ENCODE measurements at places on chromosomes 7 and 10.
A peak's percentile ranks its signal among the peaks of the same experiment; 100 is the strongest.

DNA sequence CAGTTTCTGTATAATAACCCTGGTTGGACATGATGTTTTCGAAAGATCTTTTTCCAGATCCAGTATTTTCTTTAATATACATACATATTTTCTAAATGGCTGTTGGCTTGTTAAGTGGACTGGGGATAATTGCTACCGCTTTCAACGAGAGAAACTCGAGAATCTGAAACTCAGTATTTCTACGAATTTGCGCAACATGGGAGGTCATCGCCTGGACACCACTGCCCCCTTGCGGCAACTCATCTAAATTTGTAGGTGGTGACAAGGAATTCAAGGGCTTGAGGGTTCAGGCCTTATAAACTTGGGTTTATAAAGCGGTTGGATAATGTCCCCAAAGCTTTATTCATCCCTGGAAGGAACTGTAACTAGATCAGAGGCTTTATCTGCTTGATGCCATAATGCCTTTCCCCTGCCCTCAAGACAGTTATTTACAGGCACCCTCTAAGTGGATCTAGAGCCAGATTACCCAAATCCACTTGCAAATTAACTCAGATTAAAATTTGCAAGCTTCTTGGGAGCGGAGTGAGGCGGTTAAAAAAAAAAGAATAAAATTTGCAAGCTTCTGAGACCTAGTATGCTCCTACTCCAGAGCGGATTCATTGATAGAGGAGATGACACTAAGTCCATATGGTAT, 21.3 kb upstream of the KCNK18 start:
- DNase-seq = peak; percentile 72

- no peak for DNase-seq
Observed at GRCh38 chr10:49597426-49598163, 12.5 kb upstream of the SLC18A3 start.

GRCh38 chr10:86294346-86295265, 72.0 kb downstream of the GRID1 start:
- no peak for DNase-seq

DNA sequence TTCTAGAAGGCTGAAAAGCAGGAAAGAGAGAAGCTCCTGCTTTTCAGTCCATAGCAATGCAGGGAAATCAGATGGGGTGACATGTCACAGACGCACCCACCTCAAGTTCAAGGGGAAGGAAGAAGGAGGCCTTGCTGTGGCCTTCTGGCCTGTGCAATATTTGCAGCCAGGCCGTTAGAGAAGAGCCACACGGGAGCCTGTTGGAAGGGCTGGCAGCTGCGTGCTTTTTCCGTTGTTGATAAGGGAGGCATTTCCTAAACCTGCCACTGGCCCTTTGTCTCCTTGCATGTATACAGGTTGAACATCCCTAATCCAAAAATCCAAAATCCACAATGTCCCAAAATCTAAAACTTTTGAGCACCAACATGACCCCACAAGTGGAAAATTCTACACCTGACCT, 492.5 kb upstream of the ZMIZ1 start:
- DNase-seq = no peak

- DNase-seq = no peak
Observed at GRCh38 chr7:91397612-91398011, 133.4 kb downstream of the FZD1 start.

DNA sequence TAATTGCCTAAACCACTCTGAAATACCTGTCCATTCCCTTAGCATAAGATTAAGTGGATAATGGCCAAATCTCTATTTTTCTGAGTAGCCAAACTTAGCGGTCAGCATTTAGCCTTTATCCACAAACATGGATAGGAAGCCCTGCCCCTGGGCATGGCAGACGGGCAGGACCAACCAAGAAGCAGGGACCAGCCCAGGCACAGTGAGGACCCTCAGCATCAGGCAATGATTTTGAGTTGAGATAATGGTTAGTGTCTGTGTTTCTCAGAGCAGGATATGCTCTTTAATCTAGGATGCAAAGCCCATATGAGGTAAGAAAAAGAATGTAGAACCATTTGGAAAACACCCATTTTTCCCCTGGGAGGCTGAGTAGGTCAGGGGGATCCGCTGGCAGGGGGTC, 131.7 kb downstream of the DPP6 start:
- no peak for DNase-seq

DNA sequence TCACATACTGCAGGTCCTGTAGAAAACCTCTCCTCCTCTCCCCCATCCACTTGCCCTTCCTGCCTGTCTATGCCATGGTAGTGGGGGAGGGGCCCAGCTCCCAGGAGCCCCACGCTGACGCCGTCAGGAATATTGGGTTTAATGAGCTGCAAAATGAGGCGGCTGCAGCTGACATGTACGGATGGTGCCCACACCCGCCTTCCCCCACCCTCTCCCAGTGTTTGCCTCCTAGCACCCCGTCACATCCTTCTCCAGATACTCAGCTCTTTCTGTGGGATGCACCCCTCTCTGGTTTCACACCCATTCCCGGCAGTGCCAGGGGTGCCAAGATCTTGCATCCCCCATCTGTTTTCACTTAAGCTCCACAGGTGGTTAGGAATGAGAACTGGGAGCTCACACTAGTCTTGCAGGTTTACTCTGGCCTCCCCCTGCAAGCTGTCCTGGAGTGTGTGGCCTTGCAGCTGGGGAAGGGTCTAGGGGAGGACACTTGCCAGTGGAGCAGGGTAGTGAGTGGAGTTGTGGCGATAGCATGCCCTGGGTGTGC, 26.1 kb downstream of the GBX1 start:
- no peak for DNase-seq

DNA sequence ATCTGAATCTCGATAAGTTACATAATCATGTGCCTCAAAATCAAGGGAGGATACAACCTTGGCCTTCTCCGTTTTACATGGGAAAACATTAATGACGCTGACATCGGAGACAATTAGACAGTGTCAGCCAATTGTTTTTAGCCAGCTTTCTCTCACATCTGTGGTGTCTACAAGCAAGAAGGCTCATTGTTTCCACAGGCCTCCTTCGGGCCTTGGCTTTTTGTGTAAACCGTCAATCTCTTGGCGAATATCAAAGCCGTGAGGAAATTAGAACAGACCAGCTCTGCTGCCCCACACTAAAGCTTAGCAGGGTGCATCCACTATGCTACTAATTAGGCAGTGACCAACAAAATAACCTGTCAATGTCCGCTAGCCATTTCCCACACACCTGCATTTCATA, 43.2 kb downstream of the VAX1 start:
- no peak for DNase-seq

DNA sequence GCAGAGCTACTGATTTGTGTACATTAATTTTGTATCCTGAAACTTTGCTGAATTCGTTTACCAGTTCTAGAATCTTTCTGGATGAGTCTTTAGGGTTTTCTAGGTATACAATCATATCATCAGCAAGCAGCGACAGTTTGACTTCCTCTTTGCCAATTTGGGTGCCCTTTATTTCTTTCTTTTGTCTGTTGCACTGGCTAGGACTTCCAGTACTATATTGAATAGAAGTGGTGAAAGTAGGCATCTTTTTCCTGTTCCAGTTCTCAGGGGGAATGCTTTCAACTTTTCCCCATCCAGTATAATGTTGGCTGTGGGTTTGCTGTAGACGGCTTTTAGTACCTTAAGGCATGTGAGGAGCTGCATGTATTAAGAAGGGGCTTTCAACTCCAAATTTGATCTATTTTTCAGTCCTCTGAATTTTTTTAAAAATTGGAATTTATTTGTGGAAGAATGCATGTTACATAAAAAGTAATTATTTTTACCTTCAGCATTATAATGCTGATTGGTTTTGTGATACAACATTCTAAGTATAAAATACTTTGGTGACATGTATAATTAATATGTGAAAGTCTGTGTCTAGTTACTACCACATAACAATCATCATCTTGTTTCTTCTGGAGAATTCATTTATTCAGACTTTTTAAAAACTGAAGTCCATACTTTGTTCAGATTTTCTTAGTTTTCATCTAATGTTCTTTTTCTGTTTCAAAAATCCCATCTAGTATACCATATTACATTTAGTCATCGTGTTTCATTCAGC, 49.6 kb downstream of the CPED1 start:
- DNase-seq = no peak

- DNase-seq = peak; percentile 96
Observed at GRCh38 chr7:332646-333392, 42.8 kb downstream of the FOXL3 start.

- no peak for DNase-seq
Observed at GRCh38 chr7:98276241-98276761, 5.2 kb upstream of the BRI3 start.

GRCh38 chr7:1725199-1725690, 55.2 kb downstream of the ELFN1 start:
- no peak for DNase-seq

GRCh38 chr7:74312418-74313028, 23.3 kb downstream of the CLIP2 start:
- no peak for DNase-seq

DNA sequence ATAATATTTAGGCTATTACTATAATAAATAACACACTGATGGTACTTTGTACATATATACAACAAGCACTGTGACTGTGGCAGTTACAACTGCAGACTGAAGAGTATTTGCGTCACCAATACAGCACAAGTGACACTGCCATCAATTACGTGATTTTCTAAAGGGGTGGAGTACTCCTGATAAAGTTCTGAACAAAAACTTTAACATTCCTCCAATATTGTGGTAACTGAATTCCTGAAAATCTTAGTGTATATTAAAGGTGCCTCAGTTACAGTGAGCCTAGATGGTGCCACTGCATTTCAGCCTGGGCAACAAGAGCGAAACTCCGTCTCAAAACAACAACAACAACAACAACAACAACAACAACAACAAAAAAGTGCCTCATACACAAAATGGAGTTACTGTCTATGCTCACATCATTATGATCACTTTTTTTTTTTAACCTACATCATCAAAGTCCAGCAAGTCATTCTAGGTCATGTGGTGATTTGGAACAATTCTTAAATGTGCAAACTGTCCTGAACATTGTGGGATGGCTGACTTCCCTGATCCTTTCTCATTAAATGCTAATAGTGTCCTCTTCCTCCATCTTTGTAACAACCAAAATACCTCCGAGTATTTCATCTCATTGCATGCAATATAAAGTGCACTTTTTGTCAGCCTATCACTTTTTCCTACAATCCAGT, 15.1 kb downstream of the BRAF start:
- no peak for DNase-seq

Measured in activated naive CD8-positive, alpha-beta T cell treated with anti-CD3 and anti-CD28 coated beads, Interleukin-2, amount 10 ng/mL, durations not matched to agents 7 days and 5 days (primary cell).